Activated CD4-positive, alpha-beta T cell treated with anti-CD3 and anti-CD28 coated beads, Interleukin-2, amount 50 U/mL, for 48 hours (primary cell): ENCODE measurements at places on chromosomes 1 and 21.

DNA sequence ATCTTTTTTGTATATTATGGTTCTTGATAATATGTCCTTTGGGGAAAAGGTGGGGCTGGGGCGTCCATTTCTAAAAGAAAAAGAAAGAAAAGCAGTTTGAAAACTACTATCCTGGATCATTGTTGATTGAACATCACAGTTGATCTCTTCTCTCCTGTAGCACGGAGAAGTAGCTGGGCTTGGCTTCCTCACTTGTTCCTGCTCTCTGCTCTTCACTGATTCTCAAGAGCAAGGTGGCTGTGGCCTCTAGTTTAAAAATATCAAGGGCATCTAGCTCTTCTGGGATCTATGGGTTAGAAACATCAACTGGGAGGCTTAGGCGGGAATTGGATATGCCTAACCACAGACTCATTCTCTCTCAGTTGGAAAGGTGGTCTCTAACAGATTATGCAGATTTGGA lies 38.1 kb upstream of the EPHA8 start:
- no peak for DNase-seq

DNA sequence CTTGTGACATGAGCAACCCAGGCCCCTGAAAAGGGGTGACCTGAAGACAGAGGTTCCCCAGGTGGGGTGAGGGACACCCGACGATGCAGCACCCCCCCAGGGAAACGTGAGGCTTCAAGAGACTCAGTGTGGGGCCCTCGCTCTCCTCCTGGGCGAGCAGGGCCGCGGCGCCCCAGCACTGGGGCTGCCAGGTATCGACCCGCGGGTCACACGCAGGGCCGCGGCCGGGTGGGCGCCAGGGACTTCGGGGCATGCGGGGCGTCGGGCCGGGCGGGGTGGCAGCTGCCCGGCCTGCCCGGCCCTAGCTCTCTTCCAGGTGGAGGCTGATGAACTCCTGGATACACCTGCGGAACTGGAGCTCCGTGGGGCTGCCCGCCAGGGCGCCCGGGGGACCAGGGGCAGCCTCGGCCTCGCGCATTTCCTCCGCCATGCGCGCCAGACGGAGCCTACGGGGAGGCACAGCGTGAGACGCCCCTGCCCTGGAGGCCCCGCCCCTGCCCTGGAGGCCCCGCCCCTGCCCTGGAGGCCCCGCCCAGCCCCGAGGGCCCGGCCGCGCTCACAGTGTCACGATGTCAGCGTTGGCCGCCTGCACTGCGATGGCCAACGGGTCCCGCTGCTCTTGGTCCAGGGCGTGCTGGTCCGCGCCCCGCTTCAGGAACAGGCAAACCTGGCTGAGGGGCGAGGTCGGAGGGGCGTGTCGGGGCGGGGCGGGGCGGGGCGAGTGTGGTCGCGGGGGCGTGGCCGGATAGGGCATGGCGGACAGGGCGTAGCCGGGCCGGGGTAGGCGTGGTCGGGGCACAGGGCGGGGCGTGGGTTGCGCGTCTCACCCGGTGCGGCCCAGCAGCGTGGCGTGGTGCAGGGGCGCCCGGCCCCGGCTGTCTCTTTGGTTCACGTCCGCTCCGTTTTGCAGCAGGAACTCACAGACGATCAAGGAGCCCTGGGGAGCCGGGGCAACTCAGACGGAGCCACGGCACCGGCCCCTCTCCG lies 13.3 kb downstream of the SCNN1D start:
- DNase-seq = no peak

DNA sequence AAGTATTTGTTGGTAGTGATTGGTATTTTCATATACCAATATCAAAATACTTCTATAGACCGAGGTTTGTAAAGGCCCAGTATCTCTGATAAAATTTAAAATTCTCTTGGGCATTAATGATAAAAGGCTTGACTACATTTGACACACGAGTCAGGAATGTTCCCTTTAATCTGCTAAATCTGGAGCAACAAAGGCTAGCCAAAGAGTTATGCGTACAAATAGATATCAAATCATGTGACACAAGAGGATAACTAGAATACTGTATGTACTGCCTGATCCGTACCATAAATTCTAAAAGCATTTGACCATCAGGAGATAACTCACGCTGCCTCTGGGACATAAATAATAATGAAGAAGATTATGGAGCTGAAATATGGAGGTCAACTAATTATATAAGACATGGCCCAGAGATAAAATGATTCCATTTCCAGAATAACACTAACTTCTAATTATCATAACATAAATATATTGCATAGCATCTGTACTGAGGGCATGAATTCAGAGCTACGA lies 64.2 kb upstream of the SH3GLB1 start:
- no peak for DNase-seq

DNA sequence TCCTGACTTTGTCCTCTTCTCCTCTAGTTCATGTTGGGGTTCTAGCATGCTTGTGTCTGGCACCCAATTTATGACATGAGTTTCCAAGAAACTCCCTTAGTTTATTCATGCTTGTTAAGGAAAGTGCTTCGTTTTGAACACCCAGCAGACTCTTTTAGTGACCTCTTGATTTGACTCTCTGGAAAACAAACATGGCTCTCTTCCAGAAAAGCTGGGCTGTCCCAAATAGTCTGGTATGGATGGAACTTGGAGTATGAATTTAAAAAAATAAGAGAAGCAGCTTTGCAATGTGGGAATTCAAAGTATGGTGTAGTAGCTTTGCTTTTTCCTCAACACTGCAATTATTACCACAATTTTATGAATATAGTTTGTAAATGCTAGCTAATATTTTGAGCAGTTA lies 143.4 kb upstream of the C8B start:
- no peak for DNase-seq

- no peak for DNase-seq
Measured at GRCh38 chr21:33267250-33267649, 1.1 kb downstream of the IL10RB start.

DNA sequence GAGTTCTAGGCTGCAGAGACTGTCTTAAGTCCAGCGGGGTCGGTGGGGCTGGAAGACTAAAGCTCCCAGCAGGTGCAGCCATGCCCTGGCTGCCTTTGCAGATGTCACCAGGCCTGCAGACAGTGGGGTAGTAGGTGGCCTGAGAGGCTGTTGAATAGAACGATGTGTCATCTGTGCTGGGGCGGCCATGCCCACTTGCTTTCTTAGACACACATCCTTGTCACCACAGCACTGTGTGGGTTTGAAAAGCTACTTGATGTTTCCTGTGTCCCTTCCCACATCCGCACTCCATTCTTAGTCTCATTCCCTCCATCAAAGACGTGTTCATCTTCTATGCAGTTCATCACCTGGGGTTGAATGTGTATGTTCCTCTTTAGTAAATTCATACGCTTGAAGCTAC lies 184.5 kb upstream of the TMEM51 start:
- DNase-seq = peak; percentile 32

GRCh38 chr1:59428828-59429227 lies 131.9 kb downstream of the FGGY start:
- DNase-seq = no peak

- no peak for DNase-seq
Measured at GRCh38 chr21:18524097-18524880, 120.7 kb upstream of the TMPRSS15 start.

- DNase-seq = no peak
Measured at GRCh38 chr1:106465666-106466065, 590.8 kb upstream of the PRMT6 start.

DNA sequence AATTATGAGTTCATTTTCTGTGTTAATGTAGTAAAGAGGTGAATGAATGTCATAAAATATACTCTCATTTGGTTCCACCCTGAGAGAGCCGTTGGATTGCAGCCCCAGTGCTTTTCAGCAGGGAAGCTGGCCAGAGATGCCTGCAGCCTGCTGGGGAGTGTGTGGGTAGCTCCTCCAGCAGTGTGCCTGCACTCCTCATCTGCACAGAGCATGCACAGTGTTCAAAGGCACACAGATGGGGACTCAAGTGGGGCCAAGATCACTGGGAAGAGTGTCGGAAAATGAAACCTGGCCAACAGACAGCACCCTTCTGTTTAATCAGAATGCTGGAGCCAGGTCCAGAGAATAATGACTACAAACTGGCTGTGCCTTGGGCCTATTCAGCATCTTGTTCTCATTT lies 206.8 kb downstream of the ST6GALNAC3 start:
- no peak for DNase-seq

DNA sequence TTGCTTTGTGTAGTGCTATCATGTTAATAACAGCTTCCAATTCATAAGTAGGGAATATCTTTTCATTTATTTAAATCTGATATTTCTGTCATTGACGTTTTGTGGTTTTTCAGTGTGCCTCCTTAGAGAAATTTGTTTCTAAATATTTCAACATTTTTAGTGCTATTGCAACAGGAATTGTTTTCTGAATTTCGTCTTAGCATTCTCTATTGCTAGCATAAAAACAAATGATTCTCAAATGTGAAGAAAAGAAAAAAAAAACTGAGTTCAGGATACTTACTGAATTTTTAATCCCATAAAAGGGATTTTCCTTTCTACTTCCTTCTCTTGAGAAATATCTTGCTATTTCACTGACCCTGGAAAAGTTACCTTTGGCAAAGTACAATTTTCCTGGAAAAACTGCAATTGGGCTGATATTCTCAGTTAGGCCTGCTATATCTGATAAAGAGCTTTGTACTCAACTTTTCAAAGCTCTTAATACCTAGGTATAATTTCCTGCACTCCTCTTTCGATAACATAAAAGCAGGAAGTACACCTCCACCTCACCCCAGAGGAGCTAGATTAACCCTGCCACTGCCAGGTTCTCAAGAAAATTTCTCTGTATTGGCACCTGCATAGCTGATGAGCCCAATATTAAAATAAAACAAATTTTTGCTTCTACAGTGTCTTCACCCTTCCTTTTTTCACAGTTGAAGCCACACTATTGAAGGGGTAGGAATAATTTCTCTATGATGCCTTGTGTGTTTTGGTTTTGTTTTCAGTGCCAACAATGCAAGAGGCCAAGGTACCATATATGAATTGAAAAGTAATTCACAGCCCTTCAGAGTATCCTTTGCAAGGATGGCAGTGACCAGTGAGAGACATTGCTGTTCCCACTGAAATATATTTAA lies 35.6 kb downstream of the PTPN14 start:
- no peak for DNase-seq

DNA sequence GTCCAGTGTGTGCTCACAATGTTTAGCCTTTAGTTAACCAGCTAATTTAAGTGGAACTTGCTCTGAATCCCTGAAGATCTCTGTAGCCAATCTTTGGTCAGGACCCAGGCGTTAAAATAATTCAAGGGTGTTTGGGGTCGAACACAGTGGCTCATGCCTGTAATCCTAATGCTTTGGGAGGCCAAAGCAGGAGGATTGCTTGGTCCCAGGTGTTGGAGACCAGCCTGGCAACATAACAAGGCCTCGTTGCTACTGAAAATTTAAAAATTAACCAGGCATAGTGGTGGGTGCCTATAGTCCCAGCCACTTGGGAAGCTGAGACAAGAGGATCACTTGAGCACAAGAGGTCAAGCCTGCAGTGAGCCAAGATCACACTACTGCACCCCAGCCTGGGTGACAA lies 94.3 kb downstream of the ITSN1 start:
- no peak for DNase-seq
